ENCODE measurements at places on chromosomes 6 and 20.

DNA sequence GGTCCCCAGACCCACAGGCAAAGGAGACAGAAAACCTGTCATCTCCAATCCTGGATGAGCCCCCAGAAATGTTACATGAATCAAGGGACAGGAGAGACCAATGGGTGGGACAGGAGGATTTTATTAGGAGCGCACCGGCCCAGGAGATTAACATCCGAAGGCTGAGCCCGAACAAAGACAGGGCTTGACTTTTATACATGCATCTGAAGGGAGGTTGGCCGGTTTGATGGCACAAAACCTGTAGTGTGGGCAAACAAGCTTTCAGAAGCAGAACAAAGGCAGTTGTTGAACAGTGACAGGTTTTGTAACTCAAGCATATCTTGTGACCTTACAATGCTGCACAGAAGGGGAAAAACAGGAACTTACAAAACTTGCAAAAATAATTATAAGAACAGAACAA is 83.9 kb upstream of the GPR6 start:
- no peak for DNase-seq

DNA sequence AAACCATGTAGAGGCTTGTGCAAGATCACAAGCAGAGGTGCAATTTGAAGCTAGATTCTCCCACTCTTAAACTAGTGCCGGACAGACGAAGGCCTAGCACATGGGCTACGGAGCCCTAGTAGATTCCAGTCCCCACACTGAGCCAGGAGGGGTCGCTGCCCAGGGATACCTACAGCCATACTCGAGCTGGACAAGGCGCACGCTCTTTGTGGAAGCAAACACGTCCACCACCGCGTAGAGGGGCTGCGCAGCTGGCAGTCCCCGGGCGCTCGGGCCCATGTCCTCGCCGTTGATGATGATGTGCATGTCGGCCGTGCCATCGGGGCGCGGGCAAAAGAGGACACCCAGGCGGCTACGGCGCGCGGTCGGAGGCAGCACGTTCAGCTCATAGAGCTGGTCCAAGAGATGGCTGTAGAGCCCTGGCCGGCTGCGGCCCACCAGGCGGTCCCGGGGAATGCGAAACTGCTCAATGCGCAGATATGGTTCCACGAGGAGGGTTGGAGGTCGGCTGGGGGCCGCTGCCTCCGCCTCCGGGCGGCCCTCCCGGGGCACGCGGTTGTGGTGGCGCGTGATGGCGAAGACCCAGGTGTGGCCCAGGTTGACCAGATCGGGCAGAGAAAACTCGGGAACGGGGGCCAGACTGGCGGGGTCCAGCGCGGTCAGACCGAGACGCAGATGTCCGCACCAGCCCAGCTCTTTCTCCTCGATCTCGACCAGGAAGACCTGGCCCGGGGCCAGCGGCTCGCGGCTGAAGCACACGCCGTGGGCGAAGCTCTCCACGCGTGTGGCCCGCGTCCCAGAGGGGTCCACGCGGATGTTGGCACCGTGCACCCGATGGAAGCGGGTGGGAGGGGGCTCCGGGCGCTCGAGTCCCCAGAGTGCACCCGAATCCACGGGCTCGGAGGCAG is 677 bp downstream of the NEURL2 start:
- peak; percentile 79 for DNase-seq

- no peak for DNase-seq
Measured at GRCh38 chr6:127520066-127520465, 931 bp upstream of the MTCL3 start.

DNA sequence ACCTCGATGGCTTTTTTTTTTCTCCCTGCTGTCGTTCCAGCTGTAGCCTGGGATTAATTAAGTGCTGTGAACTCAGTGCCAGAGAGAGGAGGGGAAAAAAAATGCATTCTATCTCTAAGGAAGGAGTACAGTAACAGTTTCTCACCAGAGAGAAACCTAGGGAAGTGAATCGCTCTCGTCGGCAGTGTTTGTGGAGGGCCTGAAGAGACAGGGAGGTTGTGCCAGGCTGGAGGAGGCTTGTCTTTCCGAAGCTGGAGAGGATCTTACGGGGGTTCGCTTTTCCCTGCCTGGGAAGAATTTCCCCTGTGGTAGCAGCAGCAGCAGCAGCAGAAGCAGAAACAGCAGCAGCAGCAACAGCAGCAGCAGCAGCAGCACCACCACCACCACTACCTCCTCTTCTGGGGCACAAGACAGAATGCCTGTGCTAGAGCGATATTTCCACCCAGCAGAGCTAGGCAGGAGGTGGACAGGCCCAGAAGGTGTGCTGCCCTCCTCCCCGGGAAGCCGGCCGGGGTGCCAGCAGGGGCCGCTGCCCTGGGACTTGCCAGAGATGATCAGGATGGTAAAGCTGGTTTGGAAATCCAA is 186.5 kb downstream of the PDE7B start:
- DNase-seq = no peak

DNA sequence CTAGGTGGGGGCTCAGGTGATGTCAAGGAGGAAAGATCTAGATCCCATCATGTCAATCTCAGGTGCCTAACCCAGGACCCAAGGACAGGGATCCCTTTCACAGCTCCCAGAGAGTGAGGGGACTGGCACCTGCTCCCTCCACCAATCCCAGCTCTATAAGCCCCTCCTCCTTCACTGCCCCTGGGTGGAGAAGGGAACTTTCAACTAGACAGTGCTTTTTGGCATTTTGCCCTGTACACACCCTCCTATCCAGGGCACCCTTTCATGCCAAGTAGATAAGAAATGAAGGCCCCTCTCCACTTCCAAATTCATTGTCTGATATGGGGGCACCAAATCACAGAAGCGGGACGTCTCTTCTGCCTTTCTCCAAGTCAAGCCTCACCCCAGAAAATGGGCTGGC is 61.6 kb downstream of the MDGA1 start:
- no peak for DNase-seq

DNA sequence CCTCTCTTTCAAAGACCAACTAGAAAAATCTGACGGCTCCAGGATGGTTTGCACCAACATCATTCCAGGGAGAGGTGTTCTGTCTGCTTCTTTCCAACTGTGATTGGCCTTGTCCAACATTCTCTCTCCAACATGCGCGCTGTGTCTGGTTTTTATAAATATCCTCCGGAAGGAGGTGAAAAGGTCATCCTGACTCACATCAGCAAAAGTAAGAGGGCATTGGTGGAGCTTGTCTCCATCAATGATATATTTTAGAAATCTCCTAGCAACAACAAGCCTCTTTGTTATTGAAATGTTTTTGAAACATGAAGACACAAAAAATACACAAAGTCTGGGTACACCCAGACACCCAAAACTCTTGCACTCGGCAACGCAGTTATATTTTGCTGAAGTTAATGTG is 475.3 kb upstream of the JARID2 start:
- no peak for DNase-seq

GRCh38 chr6:45212976-45213375 is 115.2 kb upstream of the RUNX2 start:
- DNase-seq = no peak

DNA sequence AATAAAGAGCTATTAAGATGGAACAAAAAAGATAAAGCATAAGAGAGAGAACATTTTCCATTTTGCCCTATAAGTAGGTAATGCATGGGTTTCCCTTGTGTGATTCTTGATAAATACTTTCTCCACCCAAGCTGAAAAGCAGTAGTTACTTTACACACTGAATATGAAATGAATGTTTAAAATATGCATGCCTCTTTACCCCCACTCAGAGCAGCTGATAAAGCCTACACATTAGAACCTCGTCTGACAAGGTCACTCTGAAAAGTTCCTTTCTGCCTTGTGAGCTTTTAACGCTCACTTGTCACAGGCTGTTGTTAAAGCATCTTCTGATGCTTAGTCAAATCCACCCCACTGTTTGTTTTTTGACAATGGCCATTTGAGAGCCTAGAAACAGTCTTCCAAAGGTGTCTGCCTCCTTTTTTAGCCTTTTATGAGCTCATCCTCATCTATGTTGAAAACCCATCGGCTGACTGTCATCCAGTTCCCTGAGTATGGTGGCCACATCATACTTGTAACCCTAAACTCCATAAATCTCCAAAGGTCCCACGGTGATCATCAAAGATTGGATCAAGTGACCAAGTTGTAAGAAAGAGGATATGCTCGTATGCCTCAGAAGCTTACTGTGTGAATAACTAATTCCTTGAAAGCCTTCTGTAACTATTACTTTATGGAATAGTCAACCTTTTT is 102.8 kb downstream of the ATXN1 start:
- no peak for DNase-seq

- DNase-seq = no peak
Measured at GRCh38 chr6:136582711-136583471, 32.7 kb upstream of the MAP7 start.

- DNase-seq = no peak
Measured at GRCh38 chr6:41325446-41326066, 9.9 kb upstream of the NCR2 start.

DNA sequence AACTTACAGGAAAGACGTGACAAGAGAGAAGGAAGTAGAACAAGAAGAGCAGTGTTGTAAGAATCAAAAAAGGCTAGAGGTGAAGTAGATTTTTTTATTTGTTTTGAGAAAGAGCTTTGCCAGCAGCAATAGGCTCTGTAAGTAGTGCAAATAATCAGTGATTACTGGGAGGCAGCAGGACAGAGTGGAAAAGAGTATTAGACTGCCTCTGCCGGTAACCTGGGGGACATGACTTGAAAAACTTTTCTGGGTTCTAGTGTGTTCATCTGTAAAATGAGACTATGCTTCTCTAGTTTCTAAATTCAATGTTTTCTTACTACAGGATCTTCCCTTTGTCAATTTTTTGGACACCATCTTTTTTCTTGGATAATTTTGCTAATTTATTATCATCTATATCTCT is 5.8 kb upstream of the IRAK1BP1 start:
- DNase-seq = no peak

DNA sequence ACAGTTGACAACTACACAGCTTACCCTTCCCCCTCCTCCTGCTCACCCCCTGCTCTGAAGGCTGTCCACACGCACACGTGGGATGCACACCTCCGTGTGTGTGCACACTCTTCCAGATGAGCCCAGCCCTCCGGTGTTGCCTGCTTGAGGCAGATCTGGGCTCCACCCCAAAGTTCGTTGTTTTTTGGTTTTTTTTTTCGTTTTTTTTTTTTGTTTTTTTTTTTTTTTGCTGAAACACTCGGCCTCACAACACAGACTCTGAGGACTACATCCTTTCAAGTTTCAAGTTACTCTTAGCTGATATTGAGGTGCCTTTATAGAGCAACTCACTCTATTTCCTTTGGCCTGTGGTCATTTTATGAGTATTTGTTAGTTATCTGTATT is 88.2 kb downstream of the RREB1 start:
- DNase-seq = no peak

DNA sequence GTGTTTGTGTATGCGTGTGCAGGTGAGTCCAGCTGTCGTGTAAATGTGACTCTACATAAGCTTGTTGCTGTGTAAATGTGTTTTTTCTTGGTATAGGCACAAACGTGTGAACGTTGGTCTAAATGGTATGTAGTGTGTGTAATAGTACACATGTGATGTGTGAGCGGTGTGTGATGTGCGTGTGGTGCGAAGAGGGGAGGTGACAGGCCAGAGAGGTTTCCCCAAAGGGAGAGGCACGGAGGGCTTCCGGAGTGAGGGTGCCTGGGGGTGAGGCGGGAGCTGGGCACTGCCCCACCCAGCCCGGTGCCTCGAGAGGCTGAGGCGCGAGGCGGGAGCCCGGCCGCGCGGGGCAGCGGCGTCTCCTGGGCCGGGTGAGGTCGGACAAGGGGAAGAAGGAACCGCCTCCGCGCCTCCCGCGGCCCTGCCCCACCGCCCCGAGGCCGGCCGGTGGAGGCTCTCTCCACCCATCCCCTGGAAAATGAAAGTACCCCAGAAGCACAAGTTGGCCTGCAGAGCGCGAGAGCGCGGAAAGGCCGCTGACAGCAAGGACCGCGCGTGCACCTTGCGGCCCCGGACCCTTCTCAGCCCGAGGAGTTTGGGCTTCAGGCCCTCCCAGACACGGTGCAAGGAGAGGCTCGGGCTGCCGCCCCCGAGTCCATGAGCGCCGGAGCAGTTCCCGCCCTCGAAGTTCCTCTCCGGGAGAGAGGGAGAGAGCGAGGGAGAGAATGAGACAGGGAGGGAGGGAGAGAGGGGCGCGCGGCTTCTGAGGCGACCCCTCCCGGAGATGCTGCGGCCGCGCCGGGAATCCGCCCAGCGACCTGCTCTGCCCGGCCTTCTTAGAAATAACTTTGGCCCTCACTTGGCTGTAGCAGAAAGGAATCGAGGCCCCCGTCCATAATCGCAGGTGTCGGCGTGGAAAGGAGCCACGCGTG is 43.2 kb upstream of the OSTM1 start:
- no peak for DNase-seq

DNA sequence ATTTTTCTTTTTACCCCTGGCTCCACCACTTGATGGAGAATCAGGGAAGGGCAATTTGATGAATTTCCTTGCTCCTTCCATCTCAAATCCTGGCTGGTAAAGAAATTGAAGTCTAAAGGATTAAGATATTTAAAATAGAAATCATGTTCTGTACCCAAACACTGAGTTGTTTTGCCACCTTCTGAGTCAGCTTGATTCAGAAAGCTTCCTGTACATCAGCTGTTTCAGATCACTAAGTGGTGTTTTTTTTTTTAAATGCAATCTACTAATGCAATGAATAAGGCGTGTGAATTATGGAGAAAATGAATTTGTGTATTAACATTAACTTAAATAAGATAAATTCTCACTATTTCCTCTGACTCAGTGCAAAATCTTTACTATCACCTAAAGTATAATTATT is 11.5 kb upstream of the POPDC3 start:
- no peak for DNase-seq

- DNase-seq = no peak
Measured at GRCh38 chr6:91173651-91174050, 586.8 kb upstream of the MAP3K7 start.

GRCh38 chr6:33632558-33633039 is 11.5 kb downstream of the ITPR3 start:
- peak; percentile 85 for DNase-seq

- DNase-seq = no peak
Measured at GRCh38 chr6:15313367-15313766, 67.5 kb downstream of the JARID2 start.

DNA sequence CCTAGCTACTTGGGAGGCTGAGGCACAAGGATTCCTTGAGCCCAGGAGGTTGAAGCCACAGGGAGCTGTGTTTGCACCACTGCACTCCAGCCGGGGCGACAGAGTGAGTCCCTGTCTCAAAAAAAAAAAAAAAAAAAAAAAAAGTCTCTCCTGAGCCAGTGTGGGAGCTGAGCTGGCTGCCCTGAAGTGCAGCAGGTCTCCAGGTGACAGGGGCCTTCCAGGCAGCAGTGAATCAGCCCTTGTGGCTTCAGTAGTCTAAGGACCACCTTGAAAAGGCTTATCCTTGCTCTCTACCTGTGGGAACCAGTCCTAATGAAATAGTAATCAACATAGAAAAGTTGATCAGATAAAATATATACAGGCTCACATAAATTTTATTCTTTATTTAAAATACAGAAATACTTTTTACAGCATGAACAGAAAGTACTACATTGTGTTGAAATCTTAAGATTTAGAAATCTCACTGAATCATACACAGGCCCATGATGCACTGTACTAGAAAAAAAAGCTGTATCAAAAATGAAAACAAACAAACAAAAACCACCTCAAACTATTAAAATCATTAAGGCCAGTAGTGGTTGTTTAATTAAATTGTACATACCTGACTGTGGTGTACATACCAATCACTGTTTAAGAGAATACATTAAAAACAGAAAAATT is 128.9 kb downstream of the SCML4 start:
- no peak for DNase-seq

Measured in activated effector memory CD4-positive, alpha-beta T cell treated with anti-CD3 and anti-CD28 coated beads, Interleukin-2, amount 50 U/mL, for 16 hours (primary cell).